NCI-H226 (cell line): ENCODE measurements at places on chromosomes 7 and 10.

DNA sequence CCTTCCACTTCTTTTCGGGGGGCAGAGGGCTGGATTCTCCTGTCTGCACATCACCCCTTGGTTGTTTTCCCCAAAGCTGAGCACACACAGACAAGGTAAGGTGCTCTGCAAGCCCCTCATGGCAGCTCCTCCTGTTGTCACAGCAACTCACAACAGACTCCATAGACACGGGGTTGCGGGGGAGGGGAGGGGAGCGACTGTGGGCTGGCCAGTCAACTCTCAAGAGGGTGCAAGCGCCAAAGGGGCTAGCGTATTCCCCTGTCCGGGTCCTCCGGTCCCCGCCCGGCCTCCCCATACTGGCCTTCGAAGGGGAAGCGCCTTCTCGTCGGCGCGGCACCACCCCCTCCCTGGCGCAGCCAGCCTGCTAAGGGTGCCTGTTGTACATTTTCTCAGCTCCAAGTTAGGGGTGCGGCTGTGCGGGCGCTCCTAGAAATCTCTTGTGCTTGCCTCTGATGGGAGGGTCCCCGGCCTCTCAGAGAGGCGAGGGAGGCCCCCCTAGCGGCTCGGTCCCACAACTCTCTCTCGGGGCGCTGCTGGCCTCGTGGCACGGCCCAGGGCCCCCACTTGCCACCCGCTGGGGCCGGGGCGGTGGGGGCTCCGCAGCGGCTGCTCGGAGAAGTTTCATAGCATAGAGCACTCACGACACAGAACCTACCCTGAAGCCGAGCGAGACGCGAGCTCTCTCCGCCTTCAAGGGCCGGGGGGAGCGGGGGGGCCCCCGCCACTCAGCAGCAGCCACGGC lies 498 bp downstream of the RHOBTB1 start:
- DNase-seq, result no peak

- DNase-seq, result no peak
Observed at GRCh38 chr7:100152937-100153666, 4.4 kb downstream of the LAMTOR4 start.

DNA sequence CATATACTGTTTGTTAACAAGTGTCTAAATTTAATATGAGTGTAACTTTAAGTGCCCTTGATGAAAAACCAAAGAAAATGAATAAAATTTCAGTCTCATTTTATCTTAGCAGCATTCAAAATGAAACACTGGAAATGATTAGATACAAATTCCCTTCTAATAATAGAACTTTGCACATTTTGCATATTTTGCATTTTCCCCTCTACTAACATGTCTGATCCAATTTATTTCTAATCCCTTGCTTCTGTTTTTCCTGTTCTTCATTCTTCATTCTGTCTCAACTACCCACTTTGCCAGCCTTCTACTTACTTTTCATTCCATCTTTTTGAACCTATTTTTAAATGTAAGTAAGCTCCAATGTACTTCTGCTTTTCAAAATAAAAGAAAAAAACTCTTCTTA lies 42.7 kb upstream of the SEMA3D start:
- DNase-seq, result no peak

DNA sequence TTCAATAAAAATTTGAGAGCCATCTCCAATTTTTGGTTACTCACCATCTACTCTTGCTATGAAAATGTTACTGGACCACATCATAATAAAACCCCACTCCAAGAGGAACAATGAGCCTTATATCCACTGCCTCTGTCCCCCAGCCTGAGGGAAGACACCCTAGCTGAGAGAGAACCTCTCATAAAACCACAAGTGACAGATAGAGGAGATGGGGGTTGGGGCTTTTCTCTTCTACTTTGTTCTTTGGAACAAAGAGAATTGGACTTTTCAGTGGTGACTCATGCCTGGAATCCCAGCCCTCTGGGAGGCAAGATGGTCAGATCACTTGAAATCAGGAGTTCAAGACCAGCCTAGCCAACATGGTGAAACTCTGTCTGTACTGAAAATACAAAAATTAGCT lies 27.6 kb upstream of the TAS2R16 start:
- DNase-seq, result no peak

- peak; percentile 94 for DNase-seq
Observed at GRCh38 chr7:157404845-157405481, 68.2 kb downstream of the DNAJB6 start.

GRCh38 chr7:96182424-96183158 lies 139.3 kb downstream of the SLC25A13 start:
- no peak for DNase-seq

- no peak for DNase-seq
Observed at GRCh38 chr10:92553959-92554358, 19.9 kb downstream of the IDE start.

GRCh38 chr7:46468753-46469356 lies 547.8 kb upstream of the IGFBP3 start:
- DNase-seq, result no peak
